Left kidney (tissue), 8 donors: ENCODE measurements at places on chromosomes 13 and 19. TPM values are rescaled to one million over a fixed set of nuclear protein-coding genes. Genes with fewer than 3 reads are reported as not detected.

DNA sequence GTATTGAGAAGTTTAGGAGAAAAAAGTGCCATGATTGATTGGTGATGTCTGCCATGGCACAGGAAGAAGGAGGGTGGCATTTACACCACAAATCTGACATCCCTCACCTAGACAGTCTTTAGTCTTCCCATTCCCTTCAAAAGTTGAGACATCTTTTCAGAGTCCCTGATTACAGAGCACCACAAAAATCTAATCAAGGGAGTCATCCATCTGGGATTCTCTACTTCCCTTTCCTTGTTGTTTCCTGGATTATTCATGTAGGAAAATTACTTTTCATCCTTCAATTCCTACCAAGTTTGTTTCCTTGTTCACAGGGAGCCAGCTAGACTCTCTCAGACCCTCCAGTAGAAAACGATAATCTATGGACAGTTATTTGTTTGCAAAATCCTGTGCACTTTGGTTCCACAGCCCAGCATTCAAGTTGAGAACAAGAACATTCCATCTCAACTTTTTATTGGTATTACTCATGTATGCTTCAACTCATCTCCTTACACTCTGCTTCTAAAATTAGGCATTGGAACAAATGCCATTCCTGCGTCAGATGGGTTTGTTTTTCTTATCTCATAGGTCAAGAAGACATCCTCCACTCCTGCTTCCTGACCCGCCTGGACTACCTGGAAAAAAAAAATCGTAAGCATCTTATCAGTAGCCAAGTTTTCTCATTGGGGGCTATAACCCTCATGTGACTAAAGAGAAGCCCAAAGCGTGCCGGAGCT lies 259.9 kb downstream of the FOXO1 start:
- no peak for DNase-seq

The SUPT5H gene
- polyA plus RNA-seq, result 150 TPM

GRCh38 chr19:2305452-2306280 lies 2.3 kb downstream of the LINGO3 start:
- no peak for DNase-seq

- DNase-seq, result no peak
These were observed 47.0 kb downstream of the DLEU7 start for GRCh38 chr13:50796463-50796862.

DNA sequence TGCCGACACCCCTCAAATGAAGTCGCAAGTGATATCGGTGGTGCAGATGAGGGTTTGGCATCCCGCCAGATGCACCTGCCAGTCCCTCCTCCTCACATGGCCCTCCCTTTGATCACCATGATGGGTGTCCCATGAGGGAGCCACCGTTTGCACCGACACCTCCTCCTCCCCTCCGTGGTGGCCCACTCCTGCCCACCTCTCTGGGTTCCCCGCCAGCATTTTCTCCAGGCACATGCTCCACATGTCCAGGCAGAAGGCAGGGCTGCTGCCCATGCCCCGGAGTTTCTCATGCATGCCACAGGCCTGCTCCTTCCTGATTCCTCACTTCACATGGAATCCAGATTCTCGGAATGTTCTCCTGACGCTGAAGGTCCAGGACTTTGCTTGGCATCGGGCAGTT lies 49.3 kb downstream of the COL4A2 start:
- DNase-seq, result no peak

The NUDT15 gene
- polyA plus RNA-seq, result 30.5 TPM

The GNG7 gene
- polyA plus RNA-seq, result 5.4 TPM

DNA sequence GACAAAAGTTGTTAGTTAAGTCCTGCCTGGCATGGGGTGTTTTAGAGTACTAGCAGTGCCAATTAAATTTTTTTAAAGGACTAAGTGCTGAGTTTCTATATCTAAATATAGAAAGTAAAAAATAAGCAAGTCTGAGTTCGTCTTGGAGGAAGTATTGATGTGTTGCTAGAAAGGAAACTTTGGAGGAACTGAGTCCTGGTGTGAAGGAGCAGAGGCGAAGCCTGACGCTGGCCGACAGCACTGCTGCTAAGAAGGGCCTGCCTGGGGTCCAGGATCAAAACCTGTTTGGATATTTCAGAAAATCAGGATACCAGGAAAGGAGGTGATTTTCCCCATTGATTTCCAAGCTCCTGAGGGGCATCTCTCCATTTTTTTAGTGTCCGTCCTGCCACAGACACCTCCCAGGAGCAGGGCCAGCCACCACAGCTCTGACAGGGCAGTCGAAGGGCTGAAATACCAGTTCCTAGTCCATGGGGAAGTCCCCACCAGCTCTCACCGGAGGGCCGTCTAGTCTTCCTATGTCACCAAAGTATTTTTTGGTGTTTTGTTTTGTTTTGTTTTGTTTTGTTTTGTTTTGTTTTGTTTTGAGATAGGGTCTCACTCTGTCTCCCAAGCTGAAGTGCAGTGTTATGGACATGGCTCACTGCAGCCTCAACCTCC lies 38.2 kb upstream of the NPAS1 start:
- no peak for DNase-seq

GRCh38 chr13:68736961-68737360 lies 1370.7 kb upstream of the ATXN8OS start:
- no peak for DNase-seq

The CILP2 gene
- polyA plus RNA-seq, result 0.17 TPM

DNA sequence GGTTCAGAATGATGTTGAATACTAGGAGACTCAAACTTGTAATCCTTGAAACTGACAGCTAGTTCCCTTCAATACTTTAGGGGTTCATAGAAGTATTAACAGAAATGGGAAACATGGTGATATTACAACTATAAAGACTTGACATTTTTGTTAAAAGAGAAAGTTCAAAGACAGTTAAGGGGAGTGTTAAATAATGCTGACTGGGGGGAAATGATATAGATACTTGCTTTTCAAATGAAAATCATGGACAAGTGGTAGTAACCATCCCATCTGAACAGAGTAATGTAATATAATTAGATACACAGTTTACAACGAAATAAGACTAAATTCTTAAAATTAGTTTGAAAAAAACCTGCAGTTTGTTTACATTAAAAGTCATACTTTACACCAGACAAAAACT lies 6.6 kb upstream of the EEF1AKMT1 start:
- DNase-seq, result no peak

DNA sequence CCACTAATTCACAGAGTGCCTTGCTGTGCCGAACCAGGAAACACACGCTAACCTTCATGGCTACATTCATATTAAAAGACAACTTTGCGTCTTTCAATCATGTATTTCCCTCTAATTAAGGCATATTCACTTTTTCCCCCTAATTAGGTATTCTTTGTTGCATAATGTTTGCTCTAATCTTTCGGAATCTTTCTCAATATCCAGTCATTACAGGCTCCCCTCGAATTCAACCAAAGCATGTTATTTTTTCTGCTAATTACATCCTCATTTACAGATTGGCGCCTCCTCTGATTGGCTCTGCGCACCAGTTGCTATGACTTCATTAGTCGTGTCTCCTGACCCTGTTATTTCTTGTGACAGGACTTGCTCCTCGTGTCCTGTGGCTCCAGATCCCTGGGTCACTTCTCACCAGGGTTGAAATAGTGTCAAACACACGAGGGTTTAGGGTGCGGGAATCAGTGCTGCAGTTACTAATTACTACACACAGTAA lies 226.7 kb upstream of the TSHZ3 start:
- DNase-seq, result no peak

The LCP1 gene
- polyA plus RNA-seq, result 9.2 TPM

- peak; percentile 50 for DNase-seq
These were observed at the start of gene ZNF541 for GRCh38 chr19:47573071-47574026. Gene ZNF541, minus strand, starts transcription at chr19:47573148. Its CDS starts 17,292 bp downstream, at chr19:47555856.

GRCh38 chr19:34676697-34677385 lies at the start of gene SCGB2B2:
Gene SCGB2B2, minus strand, starts transcription at chr19:34677159. Its CDS starts 82,596 bp downstream, at chr19:34594563.
- DNase-seq, result peak; percentile 74

- peak; percentile 14 for DNase-seq
These were observed 145.6 kb upstream of the KLHL1 start for GRCh38 chr13:70253834-70254233.

GRCh38 chr19:51691584-51692428 lies 1.3 kb upstream of the SPACA6 start:
- no peak for DNase-seq

GRCh38 chr13:40932252-40932651 lies 86.9 kb downstream of the ELF1 start:
- DNase-seq, result no peak

- DNase-seq, result no peak
These were observed 840 bp upstream of the LILRA4 start for GRCh38 chr19:54339646-54340358.

The VAV1 gene
- 1.5 TPM for polyA plus RNA-seq

The PSG6 gene
- not detected for polyA plus RNA-seq

DNA sequence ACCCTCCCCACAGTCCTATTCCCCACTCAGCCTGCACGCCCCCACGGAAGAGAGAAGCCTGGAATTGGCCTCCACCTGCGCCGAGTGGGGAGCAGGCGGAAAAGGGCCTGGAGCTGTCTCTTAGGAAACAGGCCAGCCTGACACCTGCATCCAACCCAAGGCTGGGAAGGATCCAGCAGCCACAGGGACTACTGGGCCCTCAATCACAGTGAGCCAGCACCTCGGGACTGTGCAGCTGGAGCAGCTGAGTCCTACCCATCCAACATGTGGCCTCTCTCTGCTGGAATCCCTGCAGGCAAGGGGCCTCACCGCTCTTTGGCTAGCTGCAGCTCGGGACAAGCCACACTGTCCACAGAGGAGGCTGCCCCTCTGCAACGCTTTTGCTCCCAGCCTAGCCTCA lies 8.3 kb upstream of the EPHX3 start:
- no peak for DNase-seq
